ENCODE measurements at places on chromosomes 6 and 20. TPM values are rescaled to one million over a fixed set of nuclear protein-coding genes. Genes with fewer than 3 reads are reported as not detected.

PTPRT gene
- 0.08 TPM for total RNA-seq

DNA sequence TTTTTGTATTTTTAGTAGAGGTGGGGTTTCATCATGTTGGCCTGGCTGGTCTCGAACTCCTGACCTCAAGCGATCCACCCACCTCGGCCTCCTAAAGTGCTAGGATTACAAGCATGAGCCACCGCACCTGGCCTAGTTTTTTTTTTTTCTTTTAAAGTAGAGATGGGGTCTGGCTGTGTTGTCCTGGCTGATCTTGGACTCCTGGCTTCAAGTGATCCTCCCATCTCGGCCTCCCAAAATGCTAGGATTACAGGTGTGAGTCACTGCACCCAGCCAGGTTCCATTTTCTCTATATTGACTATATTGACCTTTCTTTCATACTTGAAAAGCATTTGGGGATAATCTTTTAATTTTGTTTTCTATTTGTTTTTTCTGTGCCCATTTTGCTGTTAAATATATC, 13.3 kb downstream of the PANK2 start:
- no peak for DNase-seq

DNA sequence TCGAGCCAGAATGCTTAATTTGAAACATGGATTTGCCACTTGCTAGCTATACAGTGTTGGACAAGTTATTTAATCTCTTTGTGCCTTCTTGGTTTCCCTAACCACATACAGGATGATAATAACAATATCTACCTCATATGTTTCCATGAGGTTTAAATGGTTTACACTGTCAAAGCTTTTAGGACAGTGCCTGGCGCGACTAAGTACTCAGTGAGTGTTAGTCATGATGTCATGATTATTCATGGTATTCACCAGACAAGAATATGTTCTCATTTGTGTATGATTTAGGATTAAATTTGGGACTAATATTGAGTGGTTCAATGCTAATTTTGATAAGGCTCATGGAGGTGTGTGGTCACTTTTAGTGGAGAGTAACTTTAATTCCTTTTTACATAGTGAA, 167.4 kb downstream of the EYA4 start:
- no peak for DNase-seq

DNA sequence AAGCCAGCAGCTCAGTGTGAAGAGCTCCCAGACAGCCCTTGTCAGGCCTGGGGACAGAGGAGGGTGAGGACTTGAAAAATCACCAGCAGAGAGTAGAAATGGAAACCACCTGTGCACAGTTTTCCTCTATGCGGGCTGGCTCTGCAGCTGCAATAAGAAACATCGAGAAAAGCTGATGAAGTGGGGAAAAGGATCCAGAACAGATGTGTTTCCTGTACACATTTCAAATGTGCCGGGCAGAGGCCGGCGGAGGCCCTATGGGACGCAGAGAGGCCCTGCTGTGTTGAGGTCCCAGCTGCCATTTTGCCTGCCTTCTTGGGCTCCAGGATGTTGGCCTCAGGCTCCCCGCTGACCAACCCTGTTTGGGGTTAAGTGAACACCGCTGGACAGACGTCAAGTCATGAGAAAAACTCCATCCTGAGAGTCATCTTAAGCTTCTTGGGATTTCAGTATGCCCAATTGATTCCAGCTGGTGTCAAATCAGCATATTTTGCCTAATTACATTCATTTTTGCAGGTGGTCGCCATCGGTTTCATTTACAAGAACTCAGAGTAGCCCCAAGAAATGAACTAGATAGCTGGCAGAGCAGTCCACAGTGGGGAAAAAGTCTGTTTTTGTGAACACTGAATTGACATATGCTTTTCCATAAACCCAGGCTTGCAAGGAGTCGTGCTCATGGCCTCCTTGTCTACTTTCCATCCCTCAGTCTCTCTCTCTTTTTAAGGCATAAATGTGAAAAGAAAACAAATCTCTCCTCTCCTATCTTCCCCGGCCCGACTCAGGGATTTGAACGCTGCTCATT, 150.4 kb upstream of the PHACTR3 start:
- peak; percentile 26 for DNase-seq

DNA sequence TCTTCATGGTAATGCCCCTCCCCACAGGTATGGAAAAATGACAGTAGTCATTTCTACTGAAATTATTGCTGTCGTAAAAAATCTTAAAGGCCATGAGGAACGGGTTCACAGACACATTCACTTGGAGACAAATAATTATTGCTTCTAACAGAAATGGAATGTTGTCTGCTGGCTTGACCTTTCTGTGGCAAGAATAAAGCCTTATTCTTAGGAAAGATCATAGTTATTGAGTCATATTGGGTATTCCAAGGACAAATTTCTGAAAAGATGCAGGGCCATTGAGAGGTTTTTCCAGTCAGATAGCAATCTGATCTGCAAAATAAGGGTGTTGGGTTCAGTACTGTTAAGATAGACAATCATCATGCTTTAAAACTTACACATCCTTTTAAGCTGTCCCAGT, 29.2 kb downstream of the AKAP7 start:
- DNase-seq: no peak

GRCh38 chr6:31865205-31866118, 2.8 kb upstream of the NEU1 start:
- no peak for DNase-seq
